ENCODE measurements at places on chromosomes 5 and 9.

DNA sequence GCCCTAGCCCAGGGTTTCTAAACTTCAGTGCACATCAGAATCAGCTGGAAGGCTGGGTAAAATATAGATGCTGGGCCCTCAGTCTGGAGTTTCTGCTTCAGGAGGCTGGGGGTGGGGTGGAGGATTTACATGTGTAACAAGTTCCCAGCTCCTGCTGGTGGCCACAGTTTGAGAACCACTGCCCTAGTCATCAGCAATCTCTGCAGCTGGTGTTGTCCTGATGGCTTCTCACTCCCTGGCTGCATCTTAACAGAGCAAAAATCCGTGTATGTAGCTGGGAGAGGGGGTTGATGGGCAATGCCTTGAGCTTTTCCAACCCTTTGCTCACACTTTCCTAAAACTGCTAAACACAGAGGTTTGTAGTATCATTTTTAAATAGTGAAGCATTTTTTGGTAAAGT lies 186.0 kb upstream of the KLF9 start:
- H3K27me3 ChIP-seq, result no peaks in the 10 kb centered on the region
- no peak overlapping the region for H3K27ac ChIP-seq
- DNase-seq, result no peak
- no peaks in the 10 kb centered on the region for H3K36me3 ChIP-seq
- no peak overlapping the region for H3K4me3 ChIP-seq
- no peaks in the 10 kb centered on the region for H3K4me1 ChIP-seq

DNA sequence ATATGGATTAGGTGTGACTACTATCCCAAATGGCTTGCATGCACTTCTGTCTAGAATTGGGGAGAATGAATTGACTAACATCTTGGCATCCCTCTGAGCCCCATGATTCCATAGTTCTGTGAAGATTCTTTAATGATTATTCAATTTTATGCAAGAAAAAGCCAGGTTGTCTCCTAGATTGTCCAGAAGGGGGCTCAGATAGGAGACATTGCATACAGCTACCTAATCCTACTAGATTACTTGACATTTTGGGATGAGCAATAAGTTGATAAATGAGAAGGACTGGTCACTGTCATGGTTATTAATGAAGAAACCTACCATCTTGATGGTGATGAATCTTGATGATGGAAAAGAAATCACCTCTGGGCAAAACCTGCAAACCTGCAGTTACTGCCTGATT lies 117.0 kb downstream of the CARTPT start:
- no peaks in the 10 kb centered on the region for H3K36me3 ChIP-seq
- no peak overlapping the region for H3K4me3 ChIP-seq
- H3K27me3 ChIP-seq, result no peaks in the 10 kb centered on the region
- H3K4me1 ChIP-seq, result no peaks in the 10 kb centered on the region
- DNase-seq, result no peak
- H3K27ac ChIP-seq, result no peak overlapping the region

DNA sequence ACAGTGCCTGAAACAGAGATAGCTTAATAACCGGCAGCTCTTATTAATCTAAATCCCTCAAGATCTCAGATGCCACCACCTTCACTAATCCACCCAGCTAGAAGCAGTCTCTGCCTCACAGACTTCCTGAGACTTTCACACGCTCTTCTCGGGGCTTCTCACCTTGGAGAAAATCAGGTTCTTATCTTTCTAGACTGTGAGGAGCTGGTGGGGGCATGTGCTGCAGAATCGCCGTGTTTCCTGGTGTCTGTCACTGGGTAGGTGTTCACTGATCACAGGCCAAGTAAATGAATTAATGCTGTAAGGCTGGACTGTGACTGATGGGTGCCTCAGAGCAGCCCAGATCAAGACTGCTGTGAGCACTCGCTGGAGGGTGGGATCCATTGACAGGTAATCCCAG lies 101.7 kb downstream of the PSD2 start:
- no peak for DNase-seq
- H3K4me1 ChIP-seq, result no peaks in the 10 kb centered on the region

DNA sequence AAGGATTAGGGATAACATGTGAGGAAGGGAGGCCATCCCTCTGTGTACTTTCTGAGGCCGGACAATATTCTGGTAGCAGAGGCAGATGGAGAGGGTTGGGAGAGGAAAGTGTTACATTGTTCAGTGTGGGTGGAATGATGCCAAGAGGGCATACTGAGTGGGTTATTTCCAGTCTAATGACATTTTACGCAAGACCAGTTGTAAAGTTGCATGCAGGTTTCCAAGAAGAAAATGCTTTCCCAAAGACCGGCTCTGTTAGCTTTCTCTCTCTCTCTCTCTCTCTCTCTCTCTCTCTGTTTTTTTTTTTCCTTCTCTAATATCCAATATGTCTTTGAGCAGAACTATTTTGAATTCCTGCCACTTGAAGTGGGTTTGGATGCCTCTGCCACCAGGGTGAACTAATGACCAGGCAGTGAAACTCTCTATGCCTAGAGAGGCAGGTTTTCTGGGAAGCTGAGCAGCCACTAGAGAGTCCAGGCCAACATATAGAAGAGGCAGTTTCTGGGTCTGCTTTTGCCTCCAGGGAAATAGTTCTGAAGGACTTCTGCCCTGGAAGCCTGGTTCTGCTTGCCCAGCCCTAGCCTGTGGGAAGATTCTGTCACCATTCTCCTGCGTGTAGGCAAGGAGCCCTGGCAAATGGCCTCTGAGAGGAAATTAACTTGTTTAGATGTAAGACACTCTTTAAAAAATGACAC lies 24.4 kb upstream of the ZNF366 start:
- no peaks in the 10 kb centered on the region for H3K4me1 ChIP-seq
- no peak for DNase-seq
- H3K4me3 ChIP-seq, result no peak overlapping the region

DNA sequence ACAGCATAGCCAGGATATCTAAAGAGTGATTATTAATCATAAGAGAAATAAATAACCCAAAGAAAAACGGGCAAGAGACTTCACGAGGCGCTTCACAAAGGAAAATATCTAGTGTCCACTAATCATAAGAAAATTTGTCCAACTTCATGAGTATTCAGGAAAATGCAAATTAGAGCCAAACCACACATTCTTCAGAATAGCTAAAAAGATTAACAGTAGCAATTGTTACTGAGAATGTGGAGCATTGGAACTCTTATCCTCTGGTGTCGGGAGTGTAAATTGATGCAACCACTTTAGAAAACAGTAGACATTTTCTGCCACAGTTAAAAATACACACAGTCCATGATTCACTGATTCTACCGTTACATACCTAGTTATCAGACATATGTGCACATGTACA lies 145.7 kb downstream of the CWC27 start:
- H3K4me1 ChIP-seq, result peaks cover 9% of the 10 kb centered on the region
- H3K27ac ChIP-seq, result no peak overlapping the region
- no peak overlapping the region for H3K4me3 ChIP-seq
- H3K27me3 ChIP-seq, result no peaks in the 10 kb centered on the region
